ENCODE measurements at places on chromosomes 6 and 20.

DNA sequence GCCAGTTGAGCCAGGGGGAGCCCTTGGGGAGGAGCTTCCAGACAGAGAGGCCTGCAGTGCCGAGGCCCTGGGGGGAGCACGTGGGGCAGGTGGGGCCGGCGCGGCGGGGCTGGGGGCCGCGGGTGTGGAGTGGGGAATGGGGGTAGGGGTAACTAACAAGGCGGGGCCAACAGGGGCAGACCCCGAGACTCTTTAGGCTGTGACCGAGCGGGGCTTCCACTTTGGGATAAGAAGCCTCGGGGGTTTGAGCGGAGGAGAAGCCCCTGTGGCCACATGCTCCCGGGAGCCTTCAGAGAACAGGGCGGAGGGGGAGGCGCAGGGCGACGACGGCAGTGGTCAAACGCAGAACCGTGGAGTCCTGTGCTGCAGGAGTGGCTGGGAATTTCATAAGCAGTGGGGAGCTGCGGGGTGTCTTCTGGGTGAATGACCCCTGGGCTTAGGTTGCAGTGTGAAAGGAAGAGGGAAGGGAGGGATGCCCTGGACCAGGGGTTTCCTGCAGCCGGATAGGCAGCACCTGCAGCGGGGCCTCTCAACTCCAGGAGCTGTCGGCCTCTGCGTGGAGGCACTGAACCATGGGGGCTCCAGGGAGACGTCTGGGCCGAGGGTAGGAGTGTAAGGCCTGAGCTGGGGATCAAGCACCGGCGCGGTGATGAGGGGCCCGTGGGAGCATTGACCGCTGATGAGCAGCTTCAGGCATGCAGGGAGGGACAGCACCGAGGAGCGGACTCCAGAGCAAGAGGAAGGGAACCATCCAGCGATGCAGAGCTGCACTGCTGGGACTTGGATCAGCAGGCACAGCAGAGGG lies 121.0 kb downstream of the SYNDIG1 start:
- DNase-seq: no peak

DNA sequence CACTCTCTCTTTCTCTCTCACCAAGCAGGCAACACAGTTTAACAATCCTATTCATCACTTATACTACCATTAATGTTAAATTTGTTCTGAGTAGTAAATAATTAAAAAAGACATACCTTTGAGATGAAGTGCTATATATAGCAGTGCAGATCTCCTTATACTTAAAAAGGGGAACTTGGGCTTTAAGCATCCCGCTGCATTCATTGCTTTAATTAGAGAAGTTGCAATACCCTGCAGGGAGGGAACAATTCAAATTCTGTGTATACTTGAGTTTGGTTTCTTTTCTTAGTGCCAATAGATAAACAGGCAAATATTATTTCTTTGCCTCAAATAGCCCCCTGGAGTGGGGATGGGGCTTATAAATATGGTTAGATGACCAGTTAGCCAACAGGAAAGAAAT lies 10.8 kb upstream of the ZBTB24 start:
- no peak for DNase-seq

GRCh38 chr6:15802466-15802865 lies 139.6 kb upstream of the DTNBP1 start:
- no peak for DNase-seq

DNA sequence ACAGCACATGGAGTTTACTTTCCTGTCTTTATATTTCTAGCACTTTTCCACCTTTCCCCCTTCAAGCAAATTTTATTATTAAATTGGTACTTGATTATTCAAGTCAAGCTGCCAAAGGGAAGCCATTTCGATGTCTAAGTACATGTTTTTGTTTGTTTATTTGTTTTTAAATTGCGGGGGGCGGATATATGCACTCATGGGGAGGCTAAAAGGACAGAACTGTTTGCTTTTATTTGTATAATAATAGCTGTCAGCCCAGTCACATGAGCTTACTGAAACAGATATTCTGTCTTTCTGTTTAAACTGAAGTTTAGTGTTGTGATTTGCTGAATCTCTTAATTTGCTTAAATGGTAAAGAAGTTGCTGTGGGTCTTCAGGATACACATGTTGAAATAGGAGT lies 49.6 kb upstream of the PLCG1 start:
- no peak for DNase-seq

DNA sequence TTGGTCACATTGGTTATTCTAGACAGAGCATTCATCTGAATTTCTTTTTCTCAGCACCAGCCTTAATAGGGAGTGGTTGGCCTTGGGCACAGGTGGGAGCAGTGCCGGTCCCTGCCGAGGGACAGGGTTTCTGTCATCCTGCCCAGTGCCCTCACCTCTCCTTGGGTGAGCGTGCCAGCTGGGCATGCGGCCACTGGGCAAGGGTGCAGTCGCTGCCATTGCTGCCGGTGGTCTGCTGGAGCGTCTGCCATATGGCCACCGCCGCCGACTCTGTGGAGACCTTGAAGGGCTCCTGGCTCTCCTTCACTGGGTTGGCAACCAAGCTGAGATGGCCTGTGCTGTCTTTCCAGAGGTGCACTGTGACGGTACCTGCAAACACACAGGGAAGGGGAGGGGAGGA lies 16.4 kb upstream of the UQCC2 start:
- no peak for DNase-seq

DNA sequence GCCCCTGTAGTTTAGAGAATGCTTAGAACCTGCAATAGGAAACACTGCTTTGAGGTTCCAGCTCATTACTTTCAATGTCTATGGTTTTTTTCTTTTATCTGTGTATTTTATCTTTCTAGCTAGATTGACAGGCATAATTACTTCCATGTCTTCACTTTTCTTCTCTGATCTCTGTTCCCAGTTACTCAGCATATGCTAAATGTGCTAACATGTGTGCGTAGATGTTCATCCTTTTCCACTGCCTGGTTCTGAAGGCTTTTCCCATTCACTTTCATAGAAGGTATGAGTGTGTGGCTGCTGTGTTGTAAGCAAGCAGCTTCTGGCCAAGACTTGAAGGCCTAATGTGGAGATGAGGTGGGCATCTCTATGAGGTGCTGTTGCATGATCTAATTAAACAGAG lies 38.9 kb downstream of the FAXC start:
- DNase-seq: no peak

GRCh38 chr20:38196592-38196991 lies 31.5 kb upstream of the TGM2 start:
- no peak for DNase-seq

DNA sequence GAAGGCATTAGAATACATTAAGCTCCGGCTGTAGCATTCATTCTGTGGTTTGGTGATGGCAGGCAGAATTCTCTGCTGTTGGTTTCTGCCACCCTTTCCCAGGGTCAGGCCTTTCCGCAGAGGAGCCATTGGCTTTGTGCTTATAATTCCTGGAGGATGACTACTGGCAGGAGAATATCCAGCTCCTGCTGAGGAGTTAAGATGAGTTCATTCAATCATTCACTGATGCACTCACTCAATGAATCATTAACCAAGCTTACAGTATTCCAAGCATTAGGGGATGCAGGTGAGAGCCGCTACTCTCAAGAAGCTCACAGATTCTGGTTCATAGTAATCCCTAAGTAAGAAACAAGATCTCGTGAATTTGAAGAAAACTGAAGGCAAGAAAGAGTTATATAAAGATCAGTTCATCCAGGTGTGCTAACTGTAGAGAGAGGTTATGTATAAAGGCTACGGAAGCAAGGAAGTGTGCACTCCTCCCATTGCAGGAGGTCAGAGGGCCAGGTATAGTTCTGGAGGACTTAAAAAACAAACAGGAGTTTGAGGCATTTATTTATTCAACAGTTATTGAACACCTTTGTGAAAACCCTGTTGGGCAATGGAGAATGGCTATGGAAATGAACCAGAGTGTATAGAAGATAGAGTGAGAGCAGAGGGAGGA lies 75.5 kb downstream of the HMGN3 start:
- no peak for DNase-seq

- DNase-seq: no peak
These were observed 20.8 kb upstream of the TRAF3IP2 start for GRCh38 chr6:111626441-111626840.

DNA sequence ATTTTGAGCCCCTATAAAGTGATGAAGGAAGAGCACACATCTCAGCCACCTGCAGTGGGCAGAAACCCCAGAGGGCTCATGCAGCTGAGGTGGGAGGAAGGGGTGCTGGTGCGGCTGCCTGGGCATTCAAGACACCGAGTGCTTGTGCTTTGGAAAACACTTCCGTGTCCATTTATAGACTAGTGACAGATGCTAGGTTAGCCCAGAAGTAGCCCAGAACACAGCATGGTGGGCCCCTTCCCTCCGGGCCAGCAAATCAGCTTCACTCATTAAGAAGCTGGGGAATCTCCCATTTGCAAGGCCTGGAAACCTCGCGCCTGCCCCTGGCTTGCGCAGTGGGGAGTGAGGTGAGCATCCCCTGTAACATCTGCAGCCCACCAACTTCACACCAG lies 12.9 kb downstream of the BEND3 start:
- DNase-seq: no peak

- DNase-seq: no peak
These were observed 36.2 kb upstream of the CD93 start for GRCh38 chr20:23122321-23122720.

DNA sequence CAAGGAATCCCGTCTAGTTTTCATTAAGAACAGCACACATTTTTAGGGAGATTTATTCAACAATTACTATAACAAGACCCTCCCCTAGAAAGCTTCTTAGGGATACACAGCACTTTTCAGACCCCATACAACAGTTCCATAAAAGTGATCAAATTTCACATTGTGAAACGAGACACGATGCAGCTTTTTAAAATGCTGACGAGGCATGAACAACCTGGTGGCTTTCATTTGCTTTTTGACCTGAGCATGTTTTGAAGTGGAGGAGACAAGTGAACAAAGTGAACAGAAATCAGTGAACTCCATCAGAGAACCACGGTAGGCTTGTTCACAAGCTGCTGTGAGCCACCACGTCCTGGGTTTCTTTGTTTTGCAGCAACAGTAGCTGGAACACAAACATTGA lies 112.2 kb downstream of the PCSK2 start:
- DNase-seq: no peak

DNA sequence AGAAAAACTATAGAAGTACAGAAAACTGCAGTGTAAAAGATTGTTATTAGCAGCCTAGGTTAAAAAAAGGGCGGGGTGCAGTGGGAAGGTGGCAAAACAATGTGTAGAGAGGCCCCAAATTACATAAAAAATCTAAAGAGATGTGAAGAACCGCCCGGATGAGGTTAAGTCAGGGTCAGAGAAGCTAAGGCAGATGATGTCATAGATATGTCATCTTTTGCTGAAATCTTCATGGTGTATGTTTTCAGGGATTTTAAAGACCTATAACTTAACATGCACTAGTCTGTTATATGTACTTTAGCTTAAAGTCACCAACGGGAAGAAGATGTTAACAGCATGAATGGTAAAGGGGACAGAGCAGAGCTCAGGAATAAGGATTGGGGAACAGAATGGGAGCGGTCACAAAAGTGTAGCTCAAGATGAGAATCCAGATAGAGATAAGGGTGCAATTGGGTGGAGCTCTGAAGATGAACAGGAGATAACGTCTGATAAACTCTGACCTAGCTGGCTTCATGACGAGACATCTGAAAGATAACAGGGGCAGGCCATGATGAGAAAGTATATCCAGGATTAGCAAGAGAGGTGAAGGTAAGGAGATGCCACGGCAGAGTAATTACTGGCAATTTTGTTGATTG lies 83.4 kb downstream of the TFAP2A start:
- DNase-seq: no peak

GRCh38 chr6:7761051-7761450 lies 35.2 kb downstream of the BMP6 start:
- DNase-seq: no peak

GRCh38 chr20:33883164-33883563 lies 72.0 kb downstream of the CHMP4B start:
- no peak for DNase-seq

- no peak for DNase-seq
These were observed 30.3 kb downstream of the AK9 start for GRCh38 chr6:109660526-109661320.

- no peak for DNase-seq
These were observed 23.6 kb downstream of the BCL2L1 start for GRCh38 chr20:31698803-31699718.

- no peak for DNase-seq
These were observed 48.2 kb downstream of the RBM38 start for GRCh38 chr20:57439432-57439831.

- no peak for DNase-seq
These were observed 185.8 kb upstream of the MAN1A1 start for GRCh38 chr6:119535332-119535731.

GRCh38 chr6:168150551-168151320 lies 71.7 kb upstream of the FRMD1 start:
- DNase-seq: no peak

Measured in CMK (cell line).